Glomerular endothelial cell (primary cell): ENCODE measurements at places on chromosomes 4 and X. TPM values are rescaled to one million over a fixed set of nuclear protein-coding genes. Genes with fewer than 3 reads are reported as not detected.

Gene LIMCH1
- 39.6 and 66.2 TPM in 2 replicates for total RNA-seq

Gene FATE1
- 0.41 TPM in 1 of 2 replicates, not detected in the other for total RNA-seq

Gene CLDN2
- total RNA-seq: 0.87 TPM in 1 of 2 replicates, not detected in the other

Gene AREG
- 5.6 and 7.7 TPM in 2 replicates for total RNA-seq

Gene YIPF7
- not detected in 2 replicates for total RNA-seq

Gene P2RY4
- total RNA-seq: 0.12 TPM in 1 of 2 replicates, not detected in the other
